ENCODE measurements at places on chromosomes 11 and 22.

DNA sequence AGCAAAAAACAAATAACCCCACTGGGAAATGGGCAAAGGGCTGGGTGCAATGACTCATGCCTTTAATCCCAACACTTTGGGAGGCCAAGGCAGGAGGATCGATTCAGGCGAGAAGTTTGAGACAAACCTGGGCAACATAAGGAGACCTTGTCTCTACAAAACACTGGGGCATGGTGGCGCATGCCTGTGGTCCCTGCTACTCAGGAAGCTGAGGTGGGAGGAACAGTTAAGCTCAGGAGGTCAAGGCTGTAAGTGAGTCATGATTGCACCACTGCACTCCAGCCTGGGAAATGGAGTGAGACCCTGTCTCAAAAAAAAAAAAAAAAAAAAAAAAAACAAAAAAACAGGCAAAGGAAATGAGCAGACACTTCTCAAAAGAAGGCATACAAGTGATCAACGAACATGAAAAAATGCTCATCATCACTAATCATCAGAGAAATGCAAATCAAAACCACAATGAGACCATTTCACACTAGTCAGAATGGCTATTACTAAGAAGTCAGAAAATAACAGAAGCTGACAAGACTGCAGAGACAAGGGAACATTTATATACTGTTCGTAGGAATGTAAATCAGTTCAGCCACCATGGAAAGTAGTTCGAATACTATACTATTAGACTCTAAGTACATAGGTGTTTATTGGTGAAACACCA is 48.2 kb upstream of the SMCO4 start:
- no peak overlapping the region for H3K4me3 ChIP-seq
- H3K27me3 ChIP-seq = no peaks in the 10 kb centered on the region
- H3K36me3 ChIP-seq = no peaks in the 10 kb centered on the region
- peak; percentile 33 for DNase-seq
- H3K4me1 ChIP-seq = peaks cover 9% of the 10 kb centered on the region

GRCh38 chr22:22058633-22059290 is 76.2 kb upstream of the TOP3B start:
- H3K4me3 ChIP-seq = no peak overlapping the region
- H3K36me3 ChIP-seq = no peaks in the 10 kb centered on the region
- no peak overlapping the region for H3K27ac ChIP-seq
- no peaks in the 10 kb centered on the region for H3K27me3 ChIP-seq

DNA sequence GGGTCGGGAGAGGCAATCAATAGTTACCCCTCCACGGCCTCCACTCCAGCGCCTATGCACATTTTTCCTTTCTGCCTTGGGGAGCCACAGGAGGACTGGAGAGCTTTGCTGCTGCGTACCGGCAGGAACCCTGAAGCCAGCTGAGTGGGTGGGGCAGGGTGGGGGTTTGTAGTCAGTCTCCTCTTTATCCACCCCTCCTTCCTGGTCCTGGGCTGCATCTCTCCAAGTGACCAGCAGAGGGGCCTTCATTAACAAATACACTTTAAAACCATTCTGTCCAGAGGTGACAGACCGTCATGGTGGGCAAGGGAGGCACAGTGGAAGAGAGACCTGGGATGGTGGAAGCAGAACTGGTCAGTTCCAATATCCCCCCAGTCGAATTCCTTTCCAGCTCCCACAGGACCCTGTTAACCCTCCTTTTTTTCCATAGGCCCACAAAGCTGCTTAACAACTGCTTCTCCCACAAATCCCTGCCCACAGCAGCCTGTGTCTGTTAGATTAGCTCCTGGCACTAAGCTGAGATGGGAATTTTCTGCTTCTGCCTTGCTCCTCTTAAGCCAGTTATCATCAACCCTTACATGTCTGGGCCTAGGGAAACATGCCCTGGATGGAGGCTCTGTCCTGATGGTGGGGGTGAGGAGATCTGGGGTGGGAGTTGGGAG is 3.9 kb upstream of the ABCG4 start:
- H3K4me3 ChIP-seq = no peak overlapping the region
- H3K27me3 ChIP-seq = peaks cover 2% of the 10 kb centered on the region
- H3K4me1 ChIP-seq = no peaks in the 10 kb centered on the region
- DNase-seq = no peak
- H3K36me3 ChIP-seq = no peaks in the 10 kb centered on the region

DNA sequence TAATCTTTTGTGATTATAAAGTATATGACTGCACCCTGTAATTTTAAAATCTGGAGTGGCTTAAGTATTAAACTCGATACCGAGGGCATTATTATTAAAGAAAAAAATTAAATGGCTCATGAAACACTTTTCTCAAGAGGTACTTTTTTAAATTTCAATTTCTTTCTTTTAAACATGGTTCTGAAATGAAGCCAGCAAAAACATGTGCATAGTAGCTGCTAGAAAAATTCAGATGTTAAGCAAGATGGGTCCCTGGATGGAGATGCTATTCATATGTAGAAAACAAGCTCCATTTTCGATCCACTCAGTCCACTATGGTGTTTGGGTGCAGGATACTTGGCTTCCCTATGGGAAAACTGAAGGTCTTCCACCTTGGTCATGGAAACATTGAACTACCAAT is 189.5 kb downstream of the PGR start:
- no peaks in the 10 kb centered on the region for H3K36me3 ChIP-seq
- H3K27me3 ChIP-seq = no peaks in the 10 kb centered on the region
- H3K4me1 ChIP-seq = no peaks in the 10 kb centered on the region
- H3K4me3 ChIP-seq = no peak overlapping the region
- no peak for DNase-seq

GRCh38 chr22:35020517-35020916 is 45.4 kb upstream of the ISX start:
- no peaks in the 10 kb centered on the region for H3K27me3 ChIP-seq
- DNase-seq = no peak
- H3K4me1 ChIP-seq = no peaks in the 10 kb centered on the region
- H3K27ac ChIP-seq = no peak overlapping the region
- H3K36me3 ChIP-seq = no peaks in the 10 kb centered on the region

GRCh38 chr11:8101421-8101820 is 20.4 kb downstream of the TUB start:
- no peaks in the 10 kb centered on the region for H3K4me1 ChIP-seq
- H3K27me3 ChIP-seq = no peaks in the 10 kb centered on the region
- H3K4me3 ChIP-seq = no peak overlapping the region

DNA sequence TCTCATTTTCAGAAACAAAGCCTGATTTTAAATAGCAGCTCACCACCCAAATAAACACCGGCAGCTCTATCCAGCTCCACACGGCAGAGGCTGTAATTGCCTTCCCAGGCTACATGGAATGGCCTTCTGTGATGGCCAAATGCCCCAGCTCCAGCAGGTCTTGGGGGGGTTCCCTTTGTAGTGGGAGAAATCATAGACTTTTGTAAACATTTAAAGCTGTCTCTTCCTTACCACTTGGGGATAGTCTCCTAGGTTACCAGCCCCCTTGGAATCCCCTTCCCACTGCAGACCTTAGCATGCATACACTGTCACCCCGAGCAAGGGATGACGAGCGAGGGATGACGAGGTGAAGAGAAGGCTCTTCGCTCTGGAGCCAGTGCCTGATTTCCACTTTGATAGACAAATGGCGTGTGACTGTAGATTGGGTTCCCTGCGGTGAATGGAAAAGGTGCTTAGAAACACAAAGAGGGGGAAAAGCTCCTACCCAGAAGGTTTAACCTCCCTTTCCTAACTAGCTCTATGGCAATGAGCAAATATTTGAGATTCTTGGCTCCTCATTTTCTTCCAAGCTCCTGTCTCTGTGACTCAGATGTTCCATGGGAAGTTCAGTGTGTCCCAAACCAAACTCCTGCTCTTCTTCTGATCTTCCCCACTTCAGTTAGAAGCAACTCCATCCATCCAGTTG is 108.0 kb upstream of the CADM1 start:
- H3K27me3 ChIP-seq = no peaks in the 10 kb centered on the region
- no peak overlapping the region for H3K27ac ChIP-seq
- no peak for DNase-seq

- H3K4me3 ChIP-seq = no peak overlapping the region
- no peak for DNase-seq
- no peak overlapping the region for H3K27ac ChIP-seq
- peaks cover 36% of the 10 kb centered on the region for H3K4me1 ChIP-seq
- no peaks in the 10 kb centered on the region for H3K36me3 ChIP-seq
Observed at GRCh38 chr22:43126501-43127165, 16.1 kb downstream of the BIK start.

DNA sequence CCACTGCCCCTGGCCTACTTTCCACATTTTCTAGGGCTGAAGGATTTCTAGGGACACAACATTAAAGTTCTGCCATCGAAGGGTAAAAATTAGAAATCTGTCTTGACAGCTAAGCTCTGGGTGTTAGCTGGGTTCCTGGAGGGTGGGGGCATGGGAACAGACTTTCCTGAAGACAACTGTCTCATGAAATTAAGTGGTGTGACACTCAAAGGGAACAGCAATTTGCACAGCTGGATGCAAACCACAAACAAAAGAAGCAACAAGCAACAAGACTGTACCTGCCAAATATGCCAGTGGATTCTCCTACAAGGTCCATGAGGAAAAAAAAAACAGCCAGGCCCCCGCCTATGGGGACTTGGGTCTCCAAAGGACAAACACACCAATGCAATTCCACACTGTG is 32.5 kb downstream of the WT1 start:
- DNase-seq = no peak
- no peak overlapping the region for H3K27ac ChIP-seq
- no peaks in the 10 kb centered on the region for H3K27me3 ChIP-seq
- no peaks in the 10 kb centered on the region for H3K4me1 ChIP-seq
- no peaks in the 10 kb centered on the region for H3K36me3 ChIP-seq
- H3K4me3 ChIP-seq = no peak overlapping the region

DNA sequence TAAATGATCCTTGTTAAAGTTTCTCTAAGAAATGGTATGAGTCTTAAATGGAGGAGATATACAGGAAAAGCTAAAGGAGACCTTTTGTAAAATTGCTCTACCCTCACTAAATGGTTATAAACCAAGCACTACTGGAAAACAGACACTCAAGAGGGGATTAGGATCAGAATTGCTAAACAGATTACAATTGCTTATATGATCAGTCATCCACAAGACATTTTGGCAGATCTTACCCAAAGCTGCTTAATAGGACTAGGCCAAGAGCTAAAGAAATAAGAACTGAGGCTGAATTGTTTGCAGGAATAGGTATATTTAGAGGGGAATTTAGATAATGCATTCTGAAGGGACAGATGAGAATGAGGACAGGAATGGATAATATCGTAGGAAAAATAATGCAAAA is 9.5 kb downstream of the HARBI1 start:
- no peaks in the 10 kb centered on the region for H3K36me3 ChIP-seq
- H3K4me3 ChIP-seq = no peak overlapping the region
- H3K4me1 ChIP-seq = peaks cover 12% of the 10 kb centered on the region
- no peaks in the 10 kb centered on the region for H3K27me3 ChIP-seq

GRCh38 chr22:28299753-28300152 is 379.9 kb downstream of the TTC28 start:
- H3K27me3 ChIP-seq = no peaks in the 10 kb centered on the region
- H3K27ac ChIP-seq = no peak overlapping the region
- H3K4me1 ChIP-seq = no peaks in the 10 kb centered on the region
- no peak overlapping the region for H3K4me3 ChIP-seq
- no peak for DNase-seq

GRCh38 chr11:81072273-81072672 is 1631.4 kb upstream of the TENM4 start:
- H3K27me3 ChIP-seq = no peaks in the 10 kb centered on the region
- no peaks in the 10 kb centered on the region for H3K4me1 ChIP-seq
- no peak overlapping the region for H3K27ac ChIP-seq
- no peaks in the 10 kb centered on the region for H3K36me3 ChIP-seq
- no peak for DNase-seq
- H3K4me3 ChIP-seq = no peak overlapping the region

- DNase-seq = no peak
- H3K4me1 ChIP-seq = peaks cover 23% of the 10 kb centered on the region
Observed at GRCh38 chr11:67160872-67161783, 42.1 kb downstream of the KDM2A start.

GRCh38 chr22:46641811-46642266 is 21.7 kb downstream of the GRAMD4 start:
- peaks cover 7% of the 10 kb centered on the region for H3K36me3 ChIP-seq
- DNase-seq = no peak
- no peak overlapping the region for H3K27ac ChIP-seq

- no peaks in the 10 kb centered on the region for H3K27me3 ChIP-seq
- no peaks in the 10 kb centered on the region for H3K36me3 ChIP-seq
- H3K4me1 ChIP-seq = no peaks in the 10 kb centered on the region
- no peak overlapping the region for H3K27ac ChIP-seq
- DNase-seq = no peak
Observed at GRCh38 chr11:35853971-35854370, 89.9 kb upstream of the LDLRAD3 start.

DNA sequence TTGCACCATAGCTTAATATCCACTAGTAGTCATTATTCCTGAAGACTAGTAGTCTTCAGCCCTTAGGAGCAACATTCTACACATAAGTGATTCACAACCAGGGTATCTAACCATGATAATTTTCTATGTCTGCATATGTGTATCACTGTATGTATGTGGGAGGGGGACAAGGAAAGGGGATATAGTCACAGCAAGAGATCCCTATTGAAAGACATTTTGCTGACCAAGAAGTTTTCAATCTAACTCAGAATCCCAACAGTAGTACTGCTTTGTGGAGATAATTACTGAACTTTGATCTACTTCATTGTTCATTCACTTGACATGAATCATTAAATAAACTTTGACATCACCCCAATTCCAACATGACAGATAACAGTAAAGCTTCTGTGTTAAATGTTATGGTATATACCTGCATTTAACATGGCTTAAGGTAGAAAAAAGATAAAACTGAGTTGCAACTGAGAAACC is 10.3 kb downstream of the PIK3C2A start:
- H3K4me1 ChIP-seq = no peaks in the 10 kb centered on the region
- H3K36me3 ChIP-seq = peaks cover 2% of the 10 kb centered on the region
- H3K27me3 ChIP-seq = no peaks in the 10 kb centered on the region
- H3K4me3 ChIP-seq = no peak overlapping the region
- no peak for DNase-seq
- H3K27ac ChIP-seq = no peak overlapping the region

- no peaks in the 10 kb centered on the region for H3K36me3 ChIP-seq
- H3K27me3 ChIP-seq = peaks cover 5% of the 10 kb centered on the region
- H3K4me3 ChIP-seq = no peak overlapping the region
- peaks cover 8% of the 10 kb centered on the region for H3K4me1 ChIP-seq
- H3K27ac ChIP-seq = no peak overlapping the region
Observed at GRCh38 chr11:46235777-46236688, 41.4 kb upstream of the CREB3L1 start.

Measured in GM12878 (cell line).